ENCODE measurements at places on chromosomes 5 and 9.

- DNase-seq: no peak
Observed at GRCh38 chr5:134982230-134982629, 14.5 kb downstream of the CATSPER3 start.

DNA sequence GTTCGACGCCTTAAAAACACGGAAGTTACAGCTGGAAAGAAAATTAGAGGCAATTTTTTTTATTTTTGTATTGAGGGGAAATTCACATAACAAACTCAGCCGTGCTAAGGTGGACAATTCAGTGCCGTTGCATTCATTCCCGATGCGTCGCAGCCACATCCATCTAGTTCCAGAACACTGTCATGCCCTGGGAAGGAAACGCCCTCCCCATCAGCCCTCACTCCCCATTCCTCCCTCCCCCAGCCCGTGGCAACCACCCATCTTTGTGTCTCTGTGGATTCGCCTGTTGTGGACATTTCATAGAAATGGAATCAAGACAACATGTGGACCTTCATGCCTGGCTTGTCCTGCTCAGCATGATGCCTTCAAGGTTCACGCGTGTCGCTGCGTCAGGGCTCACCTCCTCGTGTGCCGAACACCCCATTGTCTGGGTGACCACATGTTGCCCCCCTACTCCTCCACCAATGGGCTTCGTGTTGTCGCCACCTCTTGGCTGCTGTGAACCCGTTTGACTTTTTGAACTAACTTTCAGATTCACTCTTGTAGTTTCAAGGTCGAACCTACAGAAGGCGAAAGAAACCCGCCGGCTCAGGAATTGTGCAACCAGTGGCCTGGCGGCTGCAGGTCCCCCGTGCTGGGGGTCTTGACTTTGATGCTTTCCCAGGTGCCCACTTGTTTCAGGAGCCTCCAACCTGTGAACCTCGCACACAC lies 17.4 kb upstream of the CAMSAP1 start:
- DNase-seq: no peak

- no peak for DNase-seq
Observed at GRCh38 chr5:163938595-163938994, 433.2 kb downstream of the MAT2B start.

DNA sequence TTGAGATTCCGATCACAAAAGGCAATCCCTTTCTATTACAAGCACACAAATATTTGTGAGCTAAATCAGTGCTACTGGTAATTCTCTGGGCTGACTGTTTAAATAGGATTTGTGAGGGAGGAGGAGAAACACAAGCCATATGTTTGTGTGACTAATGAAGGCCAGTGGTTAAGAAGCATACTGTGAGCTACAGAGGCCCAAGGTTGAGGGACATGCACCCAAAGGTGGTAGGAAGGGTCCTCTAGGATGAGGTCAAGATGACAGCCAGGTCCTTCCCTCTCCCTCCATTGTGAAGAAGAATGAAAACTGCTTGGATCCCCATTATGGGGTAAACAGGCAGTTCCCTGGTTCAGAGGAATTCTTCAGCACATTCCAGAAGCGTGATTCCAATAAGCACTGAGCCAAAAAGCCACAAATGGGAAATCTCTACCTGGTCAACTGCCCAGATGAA lies 83.9 kb downstream of the SPOCK1 start:
- no peak for DNase-seq

GRCh38 chr5:73644385-73644963 lies 18.5 kb downstream of the ARHGEF28 start:
- DNase-seq: no peak

GRCh38 chr9:24939109-24939850 lies 393.6 kb upstream of the IZUMO3 start:
- DNase-seq: peak; percentile 65

DNA sequence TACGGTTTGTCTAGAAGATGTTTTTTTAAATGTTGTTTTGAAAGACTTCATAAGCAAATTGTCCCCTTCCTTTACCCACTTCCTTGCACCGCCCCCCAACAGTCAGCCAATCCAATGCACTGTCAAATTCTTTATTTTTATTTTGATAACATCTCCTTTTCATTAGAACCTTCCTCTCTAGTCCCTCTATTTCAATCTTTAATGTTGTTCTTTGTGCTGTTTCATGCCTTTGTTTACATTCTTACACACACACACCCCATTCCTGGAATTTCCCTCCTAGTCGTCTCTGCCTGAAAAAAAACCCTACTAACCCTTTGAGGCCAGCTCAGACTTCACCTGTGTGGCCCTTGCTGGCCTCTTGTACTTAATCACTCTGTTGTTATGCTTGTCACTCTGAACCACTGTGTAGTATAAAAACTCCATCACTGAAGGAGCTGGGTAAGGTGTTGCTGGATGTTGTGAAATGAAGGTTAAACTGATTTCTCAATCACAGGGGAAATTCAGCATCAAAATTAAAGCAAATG lies 133.4 kb downstream of the UGCG start:
- DNase-seq: no peak

- no peak for DNase-seq
Observed at GRCh38 chr5:50888751-50889150, 222.3 kb downstream of the PARP8 start.

- no peak for DNase-seq
Observed at GRCh38 chr9:100284247-100284646, 68.5 kb downstream of the TEX10 start.

DNA sequence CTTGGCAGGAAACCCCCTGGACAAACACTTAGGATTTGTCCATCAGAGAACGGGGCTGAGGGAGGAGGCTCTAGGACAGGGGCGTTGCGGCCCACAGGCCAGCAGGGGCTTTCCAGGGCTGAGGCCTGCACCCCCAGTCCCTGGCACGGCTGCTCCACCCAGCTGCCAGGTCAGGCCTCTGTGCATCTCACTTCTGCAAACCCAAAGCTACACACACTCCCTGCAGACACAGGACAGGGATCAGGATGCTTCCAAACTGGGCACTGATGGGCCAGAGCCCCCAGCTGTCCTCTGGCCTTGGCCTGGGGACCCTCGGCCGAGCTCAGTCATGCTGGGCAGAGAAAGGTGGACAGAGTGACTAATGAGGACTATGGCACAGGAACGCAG lies 106.2 kb upstream of the SARDH start:
- DNase-seq: no peak

DNA sequence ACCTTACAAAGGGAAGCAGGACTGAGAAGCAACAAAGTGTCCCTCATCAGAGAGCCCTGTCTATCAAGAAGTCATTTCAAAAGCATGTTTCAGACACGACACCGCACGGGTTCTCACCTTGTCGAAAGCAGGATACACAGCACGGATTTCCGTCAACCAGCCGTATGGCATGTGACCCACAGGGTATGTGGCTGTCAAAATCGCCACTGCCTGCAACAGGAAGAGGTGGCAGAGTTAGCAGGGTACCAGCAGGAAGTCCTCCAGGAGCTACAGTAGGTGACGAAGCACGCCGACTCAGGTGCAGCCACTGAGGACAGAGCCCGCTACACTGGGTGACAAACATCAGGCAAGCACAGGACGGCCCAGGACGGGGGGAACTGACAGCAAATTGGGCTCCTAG lies 81.2 kb downstream of the OTULIN start:
- no peak for DNase-seq

DNA sequence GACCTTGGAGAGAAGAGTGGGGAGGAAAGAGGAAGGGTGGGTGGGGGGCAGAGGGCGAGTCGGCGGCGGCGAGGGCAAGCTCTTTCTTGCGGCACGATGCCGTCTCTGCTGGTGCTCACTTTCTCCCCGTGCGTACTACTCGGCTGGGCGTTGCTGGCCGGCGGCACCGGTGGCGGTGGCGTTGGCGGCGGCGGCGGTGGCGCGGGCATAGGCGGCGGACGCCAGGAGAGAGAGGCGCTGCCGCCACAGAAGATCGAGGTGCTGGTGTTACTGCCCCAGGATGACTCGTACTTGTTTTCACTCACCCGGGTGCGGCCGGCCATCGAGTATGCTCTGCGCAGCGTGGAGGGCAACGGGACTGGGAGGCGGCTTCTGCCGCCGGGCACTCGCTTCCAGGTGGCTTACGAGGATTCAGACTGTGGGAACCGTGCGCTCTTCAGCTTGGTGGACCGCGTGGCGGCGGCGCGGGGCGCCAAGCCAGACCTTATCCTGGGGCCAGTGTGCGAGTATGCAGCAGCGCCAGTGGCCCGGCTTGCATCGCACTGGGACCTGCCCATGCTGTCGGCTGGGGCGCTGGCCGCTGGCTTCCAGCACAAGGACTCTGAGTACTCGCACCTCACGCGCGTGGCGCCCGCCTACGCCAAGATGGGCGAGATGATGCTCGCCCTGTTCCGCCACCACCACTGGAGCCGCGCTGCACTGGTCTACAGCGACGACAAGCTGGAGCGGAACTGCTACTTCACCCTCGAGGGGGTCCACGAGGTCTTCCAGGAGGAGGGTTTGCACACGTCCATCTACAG lies 760 bp downstream of the NPR3 start:
- no peak for DNase-seq

GRCh38 chr9:78239506-78239905 lies 3.6 kb downstream of the CEP78 start:
- no peak for DNase-seq

DNA sequence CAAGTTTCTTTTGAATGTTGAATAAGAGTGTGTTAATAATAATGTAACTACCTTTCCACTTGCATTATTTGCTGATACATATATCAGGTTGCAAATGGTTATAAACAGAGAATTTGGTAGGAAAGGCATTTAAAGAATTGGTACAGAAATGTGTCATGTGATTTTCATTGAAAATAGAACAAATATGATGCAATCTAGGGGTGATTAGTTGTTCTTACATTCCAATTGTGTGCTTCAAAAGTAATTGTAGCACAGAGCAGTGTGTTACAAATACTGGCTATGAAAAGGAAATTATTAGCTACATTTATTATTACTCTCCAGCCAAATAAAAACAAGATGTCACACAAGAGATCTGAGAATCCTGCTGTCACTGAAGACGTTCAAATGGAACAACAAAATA lies 61.8 kb upstream of the PRDM9 start:
- no peak for DNase-seq

GRCh38 chr9:137391411-137391754 lies 31.6 kb downstream of the EXD3 start:
- no peak for DNase-seq

DNA sequence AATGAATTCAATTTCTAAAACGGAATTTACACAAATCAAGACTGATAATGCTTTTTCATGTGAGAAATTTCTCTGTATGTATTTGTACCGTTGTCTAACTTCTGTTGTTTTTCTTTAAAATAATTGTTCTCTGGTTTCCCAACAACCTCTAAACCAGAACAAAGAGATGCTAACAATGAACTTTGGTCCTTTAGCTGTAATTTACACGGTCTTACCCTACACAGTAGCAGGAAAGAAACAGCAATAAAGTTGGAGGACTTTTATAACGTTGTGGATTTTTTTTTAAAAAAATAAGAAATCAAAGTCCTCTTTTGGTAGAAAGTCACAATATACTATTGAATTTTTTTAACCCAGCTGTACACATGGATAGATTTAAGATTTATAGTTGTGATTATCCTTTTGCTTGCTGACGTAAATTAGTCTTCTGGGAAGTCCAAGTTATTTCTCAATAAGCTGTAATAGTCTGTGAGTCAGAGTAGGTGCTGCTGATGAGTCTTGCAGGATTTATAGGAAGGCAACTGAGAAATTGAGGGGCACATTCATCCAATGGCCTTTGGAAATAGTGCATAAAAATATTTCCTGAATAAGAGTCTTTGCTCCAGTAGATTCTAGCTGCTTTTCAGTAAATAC lies 76.8 kb upstream of the PCSK1 start:
- no peak for DNase-seq

DNA sequence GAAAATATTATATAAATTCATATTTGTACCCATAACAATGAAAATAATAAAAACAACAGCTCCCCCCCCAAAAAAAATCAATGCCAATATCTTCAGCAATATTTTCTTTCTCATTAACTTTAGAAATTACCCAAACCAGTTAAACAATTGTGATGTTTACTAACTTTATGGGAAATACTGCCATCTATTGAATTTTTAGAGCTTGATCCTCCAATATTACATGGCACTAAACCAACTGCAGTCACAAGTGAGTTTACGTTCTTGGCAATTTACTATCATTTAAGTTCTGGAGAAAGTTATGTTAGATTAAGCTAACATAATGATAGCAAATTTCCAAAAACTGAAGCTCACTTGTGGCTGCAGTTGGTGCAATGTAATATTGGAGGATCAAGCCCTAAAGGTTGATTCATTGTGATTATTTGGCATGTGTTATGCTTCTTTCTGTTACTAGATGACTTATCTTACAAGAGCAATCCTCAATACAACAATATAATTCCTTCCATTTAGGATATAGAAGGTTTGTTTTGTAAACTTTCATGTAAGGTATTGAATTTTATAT lies 379.5 kb downstream of the CDH18 start:
- DNase-seq: no peak

DNA sequence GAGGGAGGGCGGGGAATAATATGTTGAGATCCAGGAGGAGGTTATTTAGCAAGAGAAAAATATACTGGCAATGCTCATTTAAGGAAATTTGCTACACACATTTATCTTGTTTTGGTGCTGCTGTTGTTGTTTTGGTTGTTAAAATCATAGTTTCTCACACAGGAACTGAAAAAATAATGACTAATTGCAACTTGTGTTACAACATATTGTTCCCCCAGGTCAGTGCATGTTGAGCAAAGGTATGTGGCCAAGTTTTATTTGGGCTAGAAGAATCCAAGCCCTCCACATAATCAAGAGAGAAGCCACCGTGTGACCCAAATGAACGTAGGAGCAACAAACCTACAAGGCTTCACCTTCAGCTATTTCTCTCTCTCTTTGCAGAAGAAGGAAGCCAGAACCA lies 220.3 kb upstream of the DAPK1 start:
- DNase-seq: no peak
